ENCODE measurements at places on chromosomes 3 and 15.
A peak's percentile ranks its signal among the peaks of the same experiment; 100 is the strongest.

DNA sequence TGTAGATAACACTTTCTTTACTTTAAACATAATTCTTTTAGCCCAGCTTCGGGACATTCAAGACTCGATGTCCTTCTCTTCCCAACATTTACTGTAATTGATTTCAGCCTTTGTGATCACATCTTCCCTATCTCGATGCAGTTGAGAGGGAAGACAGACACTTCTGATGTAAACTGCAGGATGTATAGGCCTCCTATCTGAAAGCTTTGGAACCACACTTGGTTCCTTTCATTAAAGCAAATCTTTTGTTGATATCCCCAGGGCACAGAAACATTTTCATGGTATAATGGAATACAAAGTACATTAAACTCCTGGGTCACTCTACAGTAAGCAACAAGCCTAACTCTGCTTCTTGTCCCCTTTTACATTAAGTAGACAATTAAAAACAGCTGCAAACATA lies 6.4 kb downstream of the GRM7 start:
- no peak for DNase-seq

- no peak for DNase-seq
Measured at GRCh38 chr3:160643994-160644393, 33.0 kb upstream of the ARL14 start.

DNA sequence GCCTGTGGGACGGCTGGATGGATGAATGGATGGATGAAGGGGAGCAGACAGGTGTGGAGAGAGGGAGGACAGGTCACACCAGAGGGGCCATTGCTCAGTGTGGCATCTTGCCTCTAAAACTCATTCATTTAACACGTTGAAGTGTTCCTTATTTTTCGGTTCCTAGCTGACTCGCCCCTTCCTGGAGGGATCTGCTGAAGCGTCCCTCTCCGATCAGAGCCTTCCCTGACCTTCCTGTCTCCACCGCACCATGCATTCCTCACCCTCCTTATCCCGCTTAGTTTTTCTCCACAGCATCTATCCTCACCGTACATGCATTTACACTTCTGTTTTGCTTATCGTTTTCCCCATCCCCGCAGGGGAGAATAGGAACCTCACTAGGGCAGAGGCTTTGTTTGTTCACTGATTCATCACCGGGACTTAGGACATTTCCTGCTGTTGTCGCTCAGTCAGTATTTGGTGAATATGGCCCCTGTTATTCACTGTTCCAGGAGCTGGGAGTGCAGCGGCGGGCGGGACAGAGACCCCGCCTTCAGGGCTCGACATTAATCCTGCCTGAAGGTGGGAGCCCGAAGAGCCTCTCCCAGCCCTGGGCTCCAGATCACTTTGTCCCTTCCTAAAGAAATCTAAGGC lies 32.0 kb downstream of the FOXL2 start:
- no peak for DNase-seq

- no peak for DNase-seq
Measured at GRCh38 chr3:12444582-12445471, 39.5 kb upstream of the TSEN2 start.

DNA sequence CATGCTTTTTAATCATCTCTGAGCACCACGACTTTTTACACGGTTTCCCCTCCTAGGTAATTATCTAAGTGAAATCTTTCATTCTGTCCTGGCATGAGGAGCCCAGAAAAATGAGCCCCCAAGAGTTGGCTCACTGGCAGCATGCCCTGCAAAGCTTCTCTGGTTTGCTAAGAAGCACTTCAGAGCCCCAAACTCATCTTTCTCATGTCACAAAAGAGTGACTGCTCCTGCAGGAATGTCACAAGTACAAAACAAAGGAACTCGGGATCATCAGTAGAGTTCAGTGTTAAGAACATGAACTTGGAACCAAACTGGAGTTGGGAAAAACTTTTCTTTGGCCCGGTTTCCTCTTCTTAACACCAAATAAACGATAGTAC lies 123.9 kb downstream of the FOXB1 start:
- no peak for DNase-seq

GRCh38 chr3:195274259-195274966 lies 3.5 kb upstream of the XXYLT1 start:
- no peak for DNase-seq

GRCh38 chr3:38130631-38131065 lies 6.3 kb downstream of the ACAA1 start:
- DNase-seq, result no peak

- peak; percentile 65 for DNase-seq
Measured at GRCh38 chr3:46866720-46867549, 3.7 kb upstream of the MYL3 start.

- no peak for DNase-seq
Measured at GRCh38 chr3:115062412-115062956, 84.6 kb downstream of the ZBTB20 start.

- no peak for DNase-seq
Measured at GRCh38 chr15:91909574-91909973, 56.1 kb downstream of the SLCO3A1 start.

GRCh38 chr3:187994221-187995042 lies 159.5 kb upstream of the LPP start:
- DNase-seq, result no peak

DNA sequence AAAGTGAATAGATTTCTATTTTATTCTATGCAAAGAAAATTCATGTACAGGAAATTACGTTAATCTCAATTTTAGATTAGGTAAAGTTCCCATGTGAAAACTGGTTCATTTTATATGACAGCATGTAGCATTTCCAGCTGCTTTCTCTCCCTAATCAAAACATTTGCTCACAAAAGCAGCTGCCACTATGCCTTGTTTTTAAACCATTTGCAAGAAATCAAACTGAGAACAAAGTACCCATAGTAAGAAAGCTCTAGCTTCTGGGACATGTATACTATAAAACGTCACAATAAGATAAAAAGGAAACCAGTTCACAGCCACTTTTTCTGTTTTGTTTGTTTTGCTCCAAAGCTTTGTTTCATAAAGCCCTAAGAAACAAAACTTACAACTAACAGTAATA lies 5.0 kb upstream of the CRYBG3 start:
- no peak for DNase-seq

GRCh38 chr3:29335943-29336342 lies 55.1 kb downstream of the RBMS3 start:
- DNase-seq, result no peak
